ENCODE measurements at places on chromosomes 3 and 15.

- no peak for DNase-seq
Measured at GRCh38 chr3:31250116-31250777, 282.5 kb upstream of the STT3B start.

DNA sequence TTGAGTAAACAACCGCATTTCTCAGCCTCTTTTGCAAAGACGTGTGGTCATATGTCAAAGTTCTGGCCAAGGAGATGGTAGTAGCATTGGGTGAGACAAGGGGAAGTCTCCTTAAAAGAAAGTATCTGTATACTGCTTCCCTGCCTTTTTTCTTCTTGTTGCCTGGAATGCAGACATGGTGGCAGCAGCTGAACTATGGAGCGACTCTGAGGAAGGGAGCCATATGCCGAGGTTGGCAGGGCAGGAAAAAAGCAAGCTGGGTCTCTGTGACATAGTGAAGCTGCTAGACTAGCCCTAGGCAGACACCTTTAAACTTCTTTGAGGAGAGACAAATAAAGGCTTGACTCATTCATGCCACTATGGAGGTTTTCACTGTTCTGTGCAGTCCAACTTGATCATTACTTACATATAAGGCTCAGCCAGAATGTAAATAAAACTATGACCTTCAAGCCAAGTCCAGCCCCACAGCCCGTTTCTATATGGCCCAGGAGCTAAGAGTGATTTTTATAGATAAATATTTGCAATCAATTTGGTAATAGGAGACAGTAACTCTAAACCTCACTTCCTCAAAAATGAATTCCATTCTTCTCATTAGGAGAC is 30.6 kb upstream of the PRICKLE2 start:
- DNase-seq, result no peak

- peak; percentile 82 for DNase-seq
Measured at GRCh38 chr3:40505599-40506462, at the start of gene ZNF620. Gene ZNF620 (plus strand): TSS chr3:40506039. CDS start chr3:40506353, 314 bp downstream.

GRCh38 chr3:60935709-60936108 is 315.5 kb downstream of the FHIT start:
- DNase-seq, result no peak

DNA sequence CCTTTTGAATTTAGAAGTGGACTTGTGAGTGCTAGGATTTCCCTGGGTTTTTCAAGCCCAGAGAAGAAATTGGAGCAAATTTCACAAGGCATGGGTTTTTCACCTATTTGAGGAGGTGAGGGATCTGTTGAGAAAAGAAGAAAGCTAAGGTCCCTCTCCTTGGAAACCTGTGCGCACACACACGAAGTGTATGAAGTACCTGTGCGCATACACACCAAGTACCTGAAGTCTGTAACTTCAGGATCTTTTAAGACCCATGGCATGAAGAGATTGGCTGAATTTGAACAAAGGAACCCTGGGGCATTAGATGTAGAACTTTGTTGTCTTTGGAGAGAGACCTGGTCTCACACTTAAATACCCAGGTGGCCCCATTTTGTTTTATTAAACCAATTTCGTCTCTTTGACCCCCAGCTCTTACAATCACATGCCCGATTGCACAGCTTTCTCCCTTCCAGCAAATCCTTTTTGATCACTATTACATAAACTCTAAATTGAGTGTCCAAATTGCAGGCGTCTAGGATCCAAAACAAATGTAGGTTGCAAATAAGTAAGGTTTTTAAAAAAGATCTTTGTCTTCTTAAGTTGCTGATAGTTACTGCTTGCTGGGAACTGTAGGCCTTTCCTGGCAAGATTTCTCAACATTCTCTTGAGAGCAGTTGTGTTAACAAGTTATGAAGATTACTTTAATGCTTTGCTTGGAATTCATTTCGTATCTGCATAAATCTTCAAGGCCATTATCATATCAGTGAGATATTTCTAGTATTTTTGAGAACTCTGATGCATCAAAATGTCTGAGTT is 64.3 kb downstream of the CMTM8 start:
- DNase-seq, result no peak

DNA sequence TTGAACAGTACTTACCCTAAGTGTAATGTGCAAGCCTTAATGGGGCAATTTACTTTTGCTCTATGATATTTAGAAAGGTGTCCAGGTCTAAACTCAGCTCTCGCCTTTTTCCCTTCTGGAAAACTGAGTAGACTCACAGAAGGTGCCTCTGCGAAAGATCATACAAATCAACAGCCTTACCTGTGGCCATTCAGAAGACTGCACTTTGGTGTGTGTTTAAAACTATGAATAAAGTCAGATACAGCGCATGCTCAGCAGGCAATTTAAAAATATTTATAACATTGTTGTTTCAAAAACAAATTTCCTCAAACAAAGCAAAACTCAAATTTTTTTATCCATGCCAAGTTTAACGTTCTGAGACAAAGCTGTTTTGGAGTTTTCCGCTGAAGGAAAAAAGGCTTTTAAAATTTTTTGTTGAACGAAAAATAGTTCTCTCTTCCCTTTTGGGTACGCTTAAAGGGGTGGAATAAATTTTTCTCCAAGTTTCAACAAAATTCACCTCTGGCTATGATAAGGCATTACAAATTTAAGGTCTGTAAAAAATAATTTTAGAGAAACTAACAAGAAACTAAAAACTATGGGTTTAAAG is 156.3 kb downstream of the TIGIT start:
- no peak for DNase-seq

- DNase-seq, result no peak
Measured at GRCh38 chr3:120077731-120078130, 16.5 kb downstream of the GSK3B start.

DNA sequence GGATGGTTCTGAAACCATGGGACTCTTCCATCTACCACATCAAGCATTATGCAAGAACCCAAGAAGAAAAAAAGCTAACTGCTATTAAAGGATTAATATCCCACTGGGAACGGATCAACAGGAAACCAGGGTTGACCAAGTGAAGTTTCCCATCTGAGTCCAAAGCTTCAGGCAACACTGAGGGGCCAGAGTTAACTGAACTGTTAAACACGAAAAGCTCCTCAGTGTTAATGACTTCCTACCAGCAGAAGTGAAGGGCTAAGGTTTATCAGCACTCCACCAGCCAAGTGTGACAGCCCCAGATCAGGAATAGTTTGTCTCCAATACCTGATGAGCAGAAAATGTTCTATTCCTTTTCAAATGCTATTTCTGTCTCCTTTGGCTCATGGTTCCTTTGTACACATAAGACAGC is 36.7 kb downstream of the PTPN9 start:
- no peak for DNase-seq

DNA sequence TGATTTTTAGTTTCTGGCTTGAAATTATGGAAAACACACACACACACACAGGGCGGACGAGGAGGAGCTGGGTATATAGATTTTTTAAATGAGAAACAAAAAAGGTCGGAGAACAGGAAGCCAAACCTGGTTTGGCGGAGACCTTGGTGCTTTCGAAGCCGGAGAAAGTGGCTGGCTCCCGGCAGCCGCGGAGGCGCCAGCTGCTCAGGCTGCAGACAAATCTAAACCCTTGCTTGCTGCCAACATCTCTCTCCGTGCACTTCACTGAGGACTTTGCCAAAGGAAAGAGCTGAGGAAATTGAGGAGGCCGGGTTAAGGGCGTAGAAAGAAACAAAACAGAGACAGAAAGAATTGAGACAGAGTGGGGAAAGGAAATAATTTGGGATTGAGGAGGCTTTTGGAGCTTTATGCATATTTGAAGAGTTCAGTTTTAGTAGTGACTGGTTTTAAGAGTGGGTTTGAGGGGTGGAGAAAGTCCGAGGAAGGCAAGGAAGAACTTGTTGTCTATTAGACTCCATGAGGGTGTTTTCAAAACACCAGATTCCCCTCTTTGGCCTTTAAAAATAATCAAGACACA is 2.2 kb downstream of the ZIC1 start:
- DNase-seq, result no peak

DNA sequence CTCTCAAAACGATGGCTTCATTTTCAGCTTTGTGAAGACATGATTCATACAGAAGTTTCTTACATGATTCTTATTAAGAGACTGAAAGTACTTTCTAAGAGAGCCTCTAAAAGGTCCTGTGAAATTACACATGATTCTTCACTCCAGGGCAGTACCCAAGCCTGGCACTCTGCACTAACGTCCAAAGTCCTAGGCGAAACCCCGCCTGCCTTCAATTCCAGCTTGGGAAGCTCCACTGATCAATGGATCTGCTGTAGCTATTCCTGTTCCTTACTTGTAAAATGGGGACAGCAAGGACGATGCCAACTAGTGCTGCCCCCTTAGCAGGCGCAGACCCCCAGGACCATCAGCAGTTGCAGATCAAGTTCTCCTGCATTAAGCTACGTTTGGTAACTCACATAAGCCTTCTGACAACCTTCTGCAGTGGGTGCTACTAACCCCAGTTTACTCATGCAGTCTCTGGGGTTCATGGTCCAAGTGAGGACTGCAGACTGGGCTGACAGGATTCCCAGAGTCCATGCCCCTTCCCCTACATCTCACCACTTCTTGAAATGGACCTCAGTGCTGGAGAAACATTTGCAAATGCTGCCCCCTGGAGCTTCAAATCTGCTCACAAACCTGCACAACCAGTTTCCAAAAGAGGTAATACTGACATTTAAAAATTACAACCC is 10.6 kb downstream of the CHCHD4 start:
- DNase-seq, result no peak

DNA sequence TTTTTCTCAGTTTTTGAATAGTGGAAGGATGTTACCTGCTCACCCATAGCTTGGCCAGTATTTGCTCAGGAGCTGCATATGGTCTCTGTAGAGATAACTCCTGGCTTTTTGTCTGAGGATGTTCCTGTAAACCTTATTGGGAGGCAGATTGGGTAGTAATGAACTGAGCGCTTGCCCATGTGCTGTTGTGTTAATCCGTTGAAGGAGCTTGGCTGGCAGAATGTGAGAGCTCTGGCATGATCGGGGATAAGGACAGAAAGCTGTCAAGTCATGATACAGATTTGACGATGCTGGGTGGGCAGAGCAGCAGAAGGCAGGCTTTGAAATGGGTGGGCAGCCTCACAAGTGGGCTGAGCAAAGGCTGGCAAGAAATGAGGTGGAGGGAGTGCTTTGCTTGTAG is 27.4 kb downstream of the SH3GL3 start:
- DNase-seq, result no peak

GRCh38 chr3:123448536-123449101 is at the start of gene ADCY5:
Gene ADCY5 (minus strand): TSS chr3:123449090. CDS start chr3:123448545, 545 bp downstream.
- DNase-seq, result no peak

GRCh38 chr3:51982352-51982837 is 940 bp upstream of the ACY1 start:
- no peak for DNase-seq

GRCh38 chr3:98999675-99000074 is 98.2 kb upstream of the DCBLD2 start:
- DNase-seq, result no peak

DNA sequence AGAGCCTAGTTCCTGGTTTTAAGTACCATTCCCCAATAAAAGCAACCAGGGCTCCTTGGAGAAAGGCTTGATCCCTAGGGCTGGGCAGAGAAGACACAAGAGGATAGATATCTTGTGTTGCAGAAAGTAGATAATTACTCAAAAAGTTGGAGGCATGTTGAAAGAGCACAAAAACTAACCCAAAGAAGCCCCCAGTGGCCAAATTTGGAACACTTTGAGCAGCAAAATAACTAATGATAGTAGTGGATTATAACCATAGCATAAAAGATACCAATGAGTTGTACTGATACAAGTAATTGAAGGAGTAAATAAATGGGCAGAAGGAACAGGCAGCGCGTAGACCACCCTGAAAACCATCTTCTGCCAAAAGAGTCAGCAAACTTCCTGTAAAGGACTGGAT is 12.0 kb downstream of the EXOSC7 start:
- no peak for DNase-seq

DNA sequence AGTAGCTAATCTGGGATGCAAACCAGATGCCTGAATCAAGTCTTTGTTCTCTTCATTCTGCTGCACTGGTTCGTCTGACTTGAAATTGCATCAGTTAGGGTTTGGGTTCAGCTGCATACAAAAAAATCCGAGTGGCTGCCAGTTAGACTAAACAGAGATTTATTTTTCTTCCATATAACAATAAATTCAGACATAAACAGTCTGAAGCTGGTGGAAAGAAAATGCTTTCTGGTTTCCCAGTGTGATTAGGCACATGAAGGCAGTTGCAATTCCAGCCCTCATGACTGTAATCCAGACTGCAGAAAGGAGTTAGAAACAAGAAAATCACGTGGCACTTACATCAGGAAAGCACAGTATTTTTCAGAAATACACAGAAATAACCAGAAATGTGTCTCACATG is 930.7 kb downstream of the MCTP2 start:
- DNase-seq, result no peak

DNA sequence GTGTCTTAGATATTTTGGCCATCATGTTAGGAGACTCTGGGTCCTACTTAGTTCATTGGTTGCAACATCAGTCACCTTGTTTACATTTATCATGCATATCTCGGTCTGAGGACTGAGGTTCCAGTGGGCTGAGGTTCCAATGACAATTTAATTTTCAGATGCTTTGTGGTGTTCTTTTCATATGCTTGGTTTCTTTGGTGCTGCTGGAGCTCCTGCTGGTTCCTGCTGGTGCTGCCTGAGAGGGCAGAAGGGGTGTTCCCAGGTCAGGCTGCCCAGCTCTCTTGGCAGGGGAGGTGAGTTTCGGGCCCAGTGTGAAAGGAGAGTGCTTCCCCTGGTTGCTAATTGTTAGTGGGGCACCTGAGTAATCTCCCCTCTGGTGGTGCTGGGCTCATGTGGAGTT is 6.9 kb upstream of the KLHL40 start:
- DNase-seq, result peak; percentile 28

GRCh38 chr3:72694398-72694797 is 153.8 kb downstream of the SHQ1 start:
- no peak for DNase-seq

DNA sequence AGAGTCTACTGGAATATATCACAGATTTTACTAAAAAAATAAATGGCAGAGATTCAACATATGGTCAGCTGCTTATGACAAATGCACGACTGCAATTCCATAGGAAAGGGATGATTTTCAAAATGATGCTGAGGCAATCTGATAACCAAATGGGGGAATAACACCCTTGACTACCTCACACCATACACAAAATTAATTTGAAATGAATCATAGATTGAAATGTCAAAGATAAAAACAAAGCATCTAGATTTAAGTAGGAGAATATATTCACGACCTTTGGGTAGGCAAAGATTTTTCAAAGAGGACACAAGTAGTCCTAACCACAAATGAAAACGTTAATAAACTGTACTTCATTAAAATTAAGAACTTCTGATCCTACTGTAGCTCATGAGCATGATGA is 11.2 kb downstream of the SENP7 start:
- DNase-seq, result no peak

DNA sequence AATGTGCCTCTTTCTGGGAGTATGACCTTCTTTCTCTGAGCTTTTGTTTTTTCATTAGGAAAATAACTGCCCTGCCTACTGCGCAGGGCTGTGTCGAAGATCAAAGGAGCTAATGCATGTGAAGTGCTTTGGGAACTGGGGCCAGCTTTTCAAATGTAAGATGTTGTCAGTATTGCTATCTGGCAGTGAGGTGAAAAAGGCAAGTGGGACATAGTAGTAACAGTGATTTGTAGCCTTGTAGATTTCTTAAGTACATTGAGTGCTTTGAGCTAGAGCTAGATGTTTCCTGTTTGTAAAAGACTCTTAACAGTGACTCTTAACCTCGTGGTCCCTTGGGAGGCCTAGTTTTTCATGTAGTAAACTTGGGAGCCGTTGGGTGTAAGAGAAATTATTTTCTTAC is 126.5 kb downstream of the ECT2 start:
- no peak for DNase-seq

GRCh38 chr15:52243286-52243685 is 52.1 kb upstream of the GNB5 start:
- no peak for DNase-seq
